ENCODE measurements at places on chromosomes 12 and 14. TPM values are rescaled to one million over a fixed set of nuclear protein-coding genes. Genes with fewer than 3 reads are reported as not detected.

DNA sequence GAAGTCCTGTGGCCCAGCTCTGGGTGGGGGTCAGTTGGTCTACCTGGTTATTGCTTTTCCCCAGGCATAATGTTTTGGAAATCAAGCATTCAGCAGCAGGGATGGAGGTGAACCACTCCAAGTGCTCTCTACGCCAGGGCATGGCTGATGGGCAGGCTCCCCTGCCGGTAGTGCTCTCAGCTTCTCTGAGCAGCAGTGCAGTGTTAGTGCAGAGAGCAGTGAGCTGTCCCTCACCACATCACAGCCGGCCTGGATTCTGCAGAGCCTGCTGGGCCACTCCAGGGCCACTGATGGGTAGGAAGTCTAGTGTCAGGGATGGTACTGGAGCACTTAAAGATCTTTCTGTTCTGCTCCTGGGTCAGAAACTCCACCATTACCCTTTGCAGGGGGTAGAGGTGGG is 151.1 kb downstream of the CALM1 start:
- no peak overlapping the region for H3K27ac ChIP-seq
- H3K27me3 ChIP-seq = no peaks in the 10 kb centered on the region
- no peak for DNase-seq
- no peak overlapping the region for H3K4me3 ChIP-seq
- H3K36me3 ChIP-seq = no peaks in the 10 kb centered on the region

DNA sequence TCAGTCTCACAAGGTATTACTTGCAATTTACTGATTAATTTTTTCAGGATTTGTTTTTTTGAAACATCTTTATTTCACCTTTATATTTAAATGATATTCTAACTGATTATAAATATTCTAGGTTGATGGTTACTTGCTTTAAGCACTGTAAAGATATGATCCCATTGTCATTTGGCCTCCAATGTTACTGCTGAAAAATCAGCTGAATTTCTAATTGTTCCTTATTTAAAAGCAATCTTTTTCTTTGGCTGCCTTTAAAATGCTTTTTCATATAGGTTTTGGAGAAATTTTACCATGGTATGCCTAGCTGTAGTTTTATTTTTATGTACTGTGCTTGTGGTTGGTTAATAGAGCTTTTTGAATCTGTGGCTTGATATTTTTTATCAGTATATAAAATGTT is 275.6 kb upstream of the PPFIA2 start:
- H3K4me3 ChIP-seq = no peak overlapping the region
- H3K27me3 ChIP-seq = no peaks in the 10 kb centered on the region
- DNase-seq = no peak
- H3K36me3 ChIP-seq = no peaks in the 10 kb centered on the region
- H3K27ac ChIP-seq = no peak overlapping the region

DNA sequence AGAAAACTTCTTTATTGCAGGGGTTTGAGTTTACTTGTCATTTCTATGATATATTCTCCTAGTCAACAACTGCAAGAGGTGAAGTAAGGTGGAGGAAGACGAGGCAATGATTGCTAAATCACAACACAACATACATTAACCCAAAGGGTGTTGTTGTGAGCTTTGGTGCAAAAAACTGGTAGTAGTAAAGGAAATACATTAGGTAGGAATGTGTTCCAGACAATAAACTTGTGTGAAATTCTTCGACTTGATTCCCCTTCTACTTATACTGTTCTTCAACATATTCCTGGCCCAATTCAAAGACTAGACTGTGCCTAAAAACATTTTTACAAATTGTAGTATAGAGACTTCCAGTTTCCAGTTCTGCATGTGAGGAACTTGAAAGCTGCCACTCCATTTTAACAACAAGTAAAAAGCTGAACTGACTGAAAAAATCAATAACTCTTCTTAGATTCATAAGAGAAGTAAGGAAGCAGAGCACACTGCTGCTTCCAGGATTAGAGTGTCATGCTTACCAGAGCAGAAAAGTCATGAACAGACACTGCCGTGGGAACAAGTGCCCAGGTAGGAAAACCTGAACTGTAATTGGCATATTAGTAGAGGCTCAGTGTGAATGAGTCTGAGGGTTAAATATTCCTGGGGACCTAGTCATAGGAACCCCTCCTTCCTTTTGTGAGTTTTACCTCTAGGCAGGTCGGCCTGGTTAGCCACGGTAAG is 22.2 kb downstream of the COX8C start:
- no peaks in the 10 kb centered on the region for H3K27me3 ChIP-seq
- DNase-seq = no peak
- no peaks in the 10 kb centered on the region for H3K4me1 ChIP-seq

DNA sequence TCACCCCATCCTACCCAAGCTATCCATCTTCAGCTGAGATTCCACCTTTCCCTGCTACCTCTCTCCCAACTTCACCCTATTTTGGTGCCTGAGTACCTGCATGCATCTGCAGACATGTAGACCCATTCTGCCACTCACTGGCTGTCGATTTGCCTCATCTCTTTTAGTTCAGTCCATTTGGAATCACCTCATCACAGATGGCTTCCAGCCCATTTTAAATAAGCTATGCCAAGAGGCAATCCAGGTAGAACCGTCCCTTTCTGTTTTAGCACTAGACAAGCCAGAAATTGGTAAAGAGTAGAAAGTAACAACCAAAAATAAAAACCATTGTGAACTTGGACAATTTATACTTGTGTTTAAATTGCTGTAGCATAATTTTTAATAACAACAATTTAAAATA is 11.3 kb downstream of the SLC35F4 start:
- H3K27ac ChIP-seq = no peak overlapping the region
- no peaks in the 10 kb centered on the region for H3K4me1 ChIP-seq
- H3K36me3 ChIP-seq = no peaks in the 10 kb centered on the region
- no peak overlapping the region for H3K4me3 ChIP-seq

GRCh38 chr12:66600903-66601302 is 78.0 kb downstream of the GRIP1 start:
- H3K4me1 ChIP-seq = no peaks in the 10 kb centered on the region
- no peaks in the 10 kb centered on the region for H3K36me3 ChIP-seq
- DNase-seq = no peak
- H3K27me3 ChIP-seq = no peaks in the 10 kb centered on the region
- H3K27ac ChIP-seq = no peak overlapping the region

DNA sequence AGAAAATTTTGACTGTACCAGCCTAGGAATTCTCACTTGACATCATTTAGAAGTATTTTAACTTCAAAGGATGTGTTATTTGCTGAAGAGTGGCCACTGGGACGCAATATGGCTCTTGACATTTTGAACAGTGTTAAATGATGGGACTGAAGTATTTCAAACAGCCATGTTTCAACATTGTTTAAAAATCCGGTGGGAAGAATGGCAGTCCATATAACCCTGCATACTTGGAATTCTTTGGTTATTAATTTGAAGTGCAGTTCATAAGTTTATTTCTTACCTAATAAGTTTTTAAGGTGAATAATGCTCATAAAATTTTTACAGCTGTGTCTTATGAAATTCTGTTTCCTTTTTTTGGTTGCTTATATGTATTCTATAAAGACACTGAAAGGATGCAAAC is 8.3 kb downstream of the TMTC2 start:
- H3K36me3 ChIP-seq = no peaks in the 10 kb centered on the region
- no peaks in the 10 kb centered on the region for H3K27me3 ChIP-seq
- H3K4me3 ChIP-seq = no peak overlapping the region
- peaks cover 16% of the 10 kb centered on the region for H3K4me1 ChIP-seq
- peak; percentile 12 for DNase-seq

DNA sequence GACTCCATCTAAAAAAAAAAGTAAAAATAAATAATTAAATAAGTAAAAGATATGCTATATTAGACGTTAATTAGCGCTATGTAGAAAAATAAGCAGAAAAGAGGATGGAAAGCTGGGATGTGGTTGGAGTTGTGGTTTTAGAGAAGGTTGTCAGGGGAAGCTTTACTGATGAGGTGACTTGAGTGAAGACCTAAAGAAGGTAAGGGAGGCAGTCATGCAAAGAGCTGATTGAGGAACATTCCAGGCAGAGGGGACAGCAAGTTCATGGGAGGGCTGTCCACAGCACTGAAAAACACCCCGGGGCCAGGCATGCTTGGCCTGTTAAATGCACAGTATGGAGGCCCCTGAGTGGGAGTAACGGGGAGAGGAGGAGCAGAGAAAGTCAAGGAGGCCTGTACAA is 15.7 kb downstream of the SMAGP start:
- H3K27me3 ChIP-seq = peaks cover 4% of the 10 kb centered on the region
- peaks cover 17% of the 10 kb centered on the region for H3K36me3 ChIP-seq
- H3K27ac ChIP-seq = no peak overlapping the region
- no peak for DNase-seq
- H3K4me3 ChIP-seq = no peak overlapping the region

DNA sequence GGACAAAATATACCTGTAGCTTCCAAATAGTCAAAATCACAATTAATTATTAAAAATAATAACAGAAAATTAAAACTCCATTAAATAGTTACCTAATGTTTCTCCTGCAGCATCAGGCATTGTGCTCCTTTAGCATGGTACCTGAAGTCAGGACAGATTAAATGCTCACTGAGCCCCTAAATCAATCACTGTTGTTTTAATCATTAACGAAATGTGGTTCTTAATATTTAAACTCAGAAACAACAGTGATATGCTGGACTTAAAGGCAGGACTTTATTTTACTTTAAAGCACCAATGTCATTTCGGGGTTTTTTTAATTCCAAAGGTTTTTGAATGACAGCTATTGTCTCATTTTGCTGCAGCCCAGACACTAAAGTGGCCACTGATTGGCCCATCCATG is 2.0 kb upstream of the BMP4 start:
- peaks cover 36% of the 10 kb centered on the region for H3K27me3 ChIP-seq
- H3K4me3 ChIP-seq = no peak overlapping the region
- H3K36me3 ChIP-seq = no peaks in the 10 kb centered on the region
- H3K4me1 ChIP-seq = peaks cover 36% of the 10 kb centered on the region

GRCh38 chr12:132286912-132287311 is 42.5 kb downstream of the GALNT9 start:
- H3K27me3 ChIP-seq = peaks cover 8% of the 10 kb centered on the region
- H3K4me1 ChIP-seq = no peaks in the 10 kb centered on the region
- no peak overlapping the region for H3K4me3 ChIP-seq
- H3K27ac ChIP-seq = no peak overlapping the region

- DNase-seq = no peak
- no peak overlapping the region for H3K4me3 ChIP-seq
- H3K27me3 ChIP-seq = peaks cover 2% of the 10 kb centered on the region
- H3K4me1 ChIP-seq = no peaks in the 10 kb centered on the region
- H3K27ac ChIP-seq = no peak overlapping the region
These were observed 53.8 kb downstream of the FZD10 start for GRCh38 chr12:130216031-130216430.

GRCh38 chr12:124388679-124389137 is 93.8 kb downstream of the RFLNA start:
- peaks cover 30% of the 10 kb centered on the region for H3K27me3 ChIP-seq
- peak overlapping the region; percentile 96 for H3K4me3 ChIP-seq
- peaks cover 30% of the 10 kb centered on the region for H3K36me3 ChIP-seq
- DNase-seq = peak; percentile 77
- H3K27ac ChIP-seq = peak overlapping the region; percentile 97

DNA sequence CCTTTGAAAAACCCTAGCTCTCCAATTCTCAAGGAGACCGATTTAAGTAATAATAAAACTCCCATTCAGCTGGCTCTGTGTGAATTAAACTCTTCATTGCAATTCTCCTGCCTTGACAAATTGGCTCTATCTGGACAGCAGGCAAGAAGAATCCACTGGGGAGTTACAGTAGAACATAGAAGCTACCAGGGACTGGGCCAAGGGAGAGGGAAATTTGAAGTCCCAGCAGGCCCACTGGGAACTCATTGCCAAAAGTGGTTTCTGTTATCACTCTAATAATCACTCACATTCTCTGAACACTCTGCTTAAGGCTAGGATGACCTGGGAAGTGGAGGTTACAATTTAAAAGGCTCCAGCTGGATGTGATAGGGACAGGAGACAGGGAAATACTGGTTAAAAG is 384.5 kb upstream of the CCDC196 start:
- H3K4me1 ChIP-seq = no peaks in the 10 kb centered on the region
- no peak for DNase-seq
- H3K4me3 ChIP-seq = no peak overlapping the region
- no peaks in the 10 kb centered on the region for H3K36me3 ChIP-seq

GRCh38 chr14:67940486-67941455 is 121.2 kb downstream of the RAD51B start:
- peak overlapping the region; percentile 47 for H3K27ac ChIP-seq
- H3K4me3 ChIP-seq = peak overlapping the region; percentile 22
- no peaks in the 10 kb centered on the region for H3K27me3 ChIP-seq
- peaks cover 44% of the 10 kb centered on the region for H3K4me1 ChIP-seq
- DNase-seq = peak; percentile 32

DNA sequence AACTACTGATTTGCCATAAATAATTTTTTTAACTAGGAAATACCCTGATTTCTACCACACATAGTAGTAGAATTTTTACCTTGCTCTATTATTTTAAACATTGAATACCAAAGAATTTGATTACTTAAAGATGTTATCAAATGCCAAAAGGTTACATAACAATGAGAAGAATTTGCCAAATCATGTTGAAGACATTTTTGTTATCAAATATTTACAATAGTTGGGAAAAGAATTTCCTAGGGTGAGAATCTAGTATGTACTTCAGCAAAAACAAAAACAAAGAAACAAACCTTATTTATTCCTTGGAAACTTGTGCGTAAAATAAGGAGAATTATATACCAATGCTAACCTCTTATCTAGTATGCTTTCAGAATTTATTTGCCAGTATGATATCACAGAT is 107.2 kb downstream of the SCAF11 start:
- no peak overlapping the region for H3K27ac ChIP-seq
- H3K27me3 ChIP-seq = no peaks in the 10 kb centered on the region
- peaks cover 13% of the 10 kb centered on the region for H3K4me1 ChIP-seq
- DNase-seq = no peak
- H3K36me3 ChIP-seq = peaks cover 24% of the 10 kb centered on the region

DNA sequence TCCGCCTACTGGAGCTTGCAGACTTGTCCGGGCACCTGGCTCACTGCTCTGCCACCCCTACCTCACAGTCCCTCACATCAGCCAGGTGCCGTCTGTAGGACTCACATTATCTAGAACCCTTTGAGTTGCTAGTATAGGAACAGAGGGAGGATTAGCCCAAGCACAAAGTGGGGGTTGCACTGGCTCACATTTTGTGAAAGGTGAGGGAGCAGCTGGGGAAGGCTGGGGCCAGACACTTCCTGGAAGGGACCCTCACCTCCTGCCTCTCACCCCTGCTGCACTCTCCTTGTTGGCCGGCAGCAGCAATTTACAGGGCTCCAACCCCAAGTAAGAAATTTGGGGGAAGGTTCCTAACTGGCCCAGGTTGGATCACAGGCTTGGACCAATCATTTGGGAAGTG is 1031.6 kb downstream of the BCL11B start:
- no peak for DNase-seq
- no peaks in the 10 kb centered on the region for H3K36me3 ChIP-seq
- no peak overlapping the region for H3K4me3 ChIP-seq
- H3K4me1 ChIP-seq = no peaks in the 10 kb centered on the region

GRCh38 chr12:89464974-89465592 is 59.5 kb downstream of the GALNT4 start:
- peaks cover 26% of the 10 kb centered on the region for H3K4me1 ChIP-seq
- H3K36me3 ChIP-seq = no peaks in the 10 kb centered on the region
- no peak overlapping the region for H3K27ac ChIP-seq
- H3K27me3 ChIP-seq = no peaks in the 10 kb centered on the region
- no peak for DNase-seq

CATSPERB gene
- not detected for total RNA-seq

COCH gene
- total RNA-seq = not detected

PYM1 gene
- total RNA-seq = 29.2 TPM

PAX9 gene
- 0.35 TPM for total RNA-seq

SPIC gene
- not detected for total RNA-seq

RERGL gene
- total RNA-seq = not detected
